Temporal lobe (tissue), 4 donors: ENCODE measurements at places on chromosomes 12 and 14. TPM values are rescaled to one million over a fixed set of nuclear protein-coding genes. Genes with fewer than 3 reads are reported as not detected.

Gene ACVRL1
- total RNA-seq = 7.9 TPM

Gene CD163
- 1.5 TPM for total RNA-seq

Gene C14orf39
- total RNA-seq = under 0.01 TPM

Gene CDH24
- total RNA-seq = 12.0 TPM

Gene OR6C68
- total RNA-seq = not detected

Gene CMKLR1
- total RNA-seq = 0.98 TPM

Gene CNPY2
- total RNA-seq = 32.0 TPM

Gene ANP32D
- 0.25 TPM for total RNA-seq

Gene SERPINA10
- not detected for total RNA-seq

Gene KCNH3
- 3.2 TPM for total RNA-seq

Gene RPL10L
- total RNA-seq = 0.25 TPM

Gene POTEG
- total RNA-seq = not detected

Gene KANSL2
- 72.5 TPM for total RNA-seq

Gene TCP11L2
- 32.0 TPM for total RNA-seq

Gene PTPRO
- total RNA-seq = 209 TPM

Gene ANKRD33
- not detected for total RNA-seq

Gene CPM
- 1.7 TPM for total RNA-seq

Gene AMDHD1
- total RNA-seq = 0.25 TPM

Gene TRHDE
- total RNA-seq = 14.0 TPM

Gene PARPBP
- 4.2 TPM for total RNA-seq

Gene KIF26A
- total RNA-seq = 9.1 TPM

Gene TEDC1
- total RNA-seq = 3.0 TPM

Gene C12orf42
- 0.74 TPM for total RNA-seq
